ENCODE measurements at places on chromosomes 2 and 18.

DNA sequence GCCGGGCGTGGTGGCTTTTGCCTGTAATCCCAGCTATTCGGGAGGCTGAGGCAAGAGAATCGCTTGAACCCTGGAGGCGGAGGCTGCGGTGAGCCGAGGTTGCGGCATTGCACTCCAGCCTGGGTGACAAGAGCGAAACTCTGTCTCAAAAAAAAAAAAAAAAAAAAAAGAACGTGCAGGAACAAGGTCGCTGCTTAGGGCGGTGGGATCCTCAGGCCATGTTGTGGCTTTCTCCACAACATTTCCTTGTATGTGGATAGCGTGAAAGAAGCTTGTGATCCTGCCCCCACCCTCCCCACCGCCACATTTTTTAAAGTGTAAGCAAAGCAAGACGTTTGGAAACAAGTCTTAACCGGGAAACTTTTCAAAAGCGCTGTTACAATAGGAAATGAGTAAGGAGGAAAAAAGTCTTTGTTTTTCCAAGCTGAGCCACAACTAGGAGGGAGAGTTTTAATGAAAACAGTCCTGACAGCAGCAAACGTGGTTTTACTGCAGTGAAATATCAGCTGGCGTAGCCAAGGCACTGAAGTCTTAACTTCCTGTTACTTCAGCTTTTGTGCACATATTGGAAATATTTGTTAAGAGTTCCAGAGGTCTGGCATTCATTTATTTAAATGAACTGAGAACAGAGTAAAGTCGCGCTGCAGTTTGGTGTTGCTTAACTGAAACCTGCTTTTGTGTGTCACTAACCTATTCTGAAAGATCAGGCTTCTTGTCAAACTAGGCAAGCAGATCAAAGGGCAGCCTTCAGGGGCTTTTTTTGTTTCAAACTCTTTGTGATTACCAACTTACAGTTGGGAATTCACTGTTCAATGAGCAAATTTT is 3.8 kb downstream of the TGIF1 start:
- DNase-seq, result no peak

- DNase-seq, result no peak
Observed at GRCh38 chr2:54103454-54104314, 11.7 kb upstream of the ACYP2 start.

DNA sequence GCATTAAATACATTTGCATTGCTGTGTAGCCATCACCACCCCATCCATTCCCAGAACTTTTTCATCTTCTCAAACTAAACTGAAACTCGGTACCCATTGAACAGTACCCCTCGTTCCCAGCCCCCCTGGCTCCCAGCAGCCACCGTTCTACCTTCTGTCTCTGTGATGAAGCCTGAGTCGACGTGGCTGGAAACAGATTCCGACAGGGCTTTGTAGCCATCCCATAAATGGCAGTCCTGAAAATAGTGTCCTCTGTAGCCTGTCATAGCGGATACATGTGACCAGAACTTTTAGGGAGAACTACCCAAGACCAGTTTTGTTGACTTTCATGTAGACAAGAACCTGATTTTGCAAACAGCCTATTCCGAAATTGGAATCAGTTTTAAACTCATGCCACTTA is 59.1 kb downstream of the TSHZ1 start:
- DNase-seq, result no peak

GRCh38 chr18:8899000-8899399 is 193.6 kb downstream of the MTCL1 start:
- DNase-seq, result no peak

DNA sequence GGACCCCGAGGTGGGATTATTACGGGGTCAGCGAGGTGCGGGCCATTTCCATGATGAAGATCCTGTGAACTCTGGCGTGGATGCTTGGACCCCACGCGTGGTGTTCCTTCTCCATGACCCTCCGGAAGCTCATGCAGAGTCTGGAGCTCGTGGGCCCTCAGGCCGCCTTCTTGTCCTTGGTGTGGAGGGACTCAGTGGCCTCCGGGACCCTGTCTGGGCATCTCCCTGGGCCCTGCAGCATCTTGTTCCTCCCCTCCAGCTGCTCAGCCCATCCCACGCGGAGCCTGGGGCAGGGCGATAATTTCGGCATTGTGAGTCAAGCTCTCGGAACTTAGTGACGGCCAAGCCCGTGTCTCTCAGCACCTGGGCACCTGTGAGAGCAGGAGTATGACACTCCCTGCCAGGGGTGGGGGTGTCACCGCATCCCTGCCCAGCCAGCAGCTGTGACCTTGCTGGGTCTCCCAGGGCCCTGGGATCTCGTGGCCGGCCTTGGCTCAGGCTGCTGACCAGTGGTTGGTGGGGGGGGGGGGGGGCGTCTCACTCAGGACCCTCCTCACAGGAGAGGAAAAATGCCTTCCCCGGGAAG is 24.6 kb downstream of the RTP5 start:
- no peak for DNase-seq

- peak; percentile 84 for DNase-seq
Observed at GRCh38 chr18:50878345-50879301, at the start of gene ME2. Gene ME2, plus strand, starts transcription at chr18:50879118. Its CDS starts 16,703 bp downstream, at chr18:50895821.

DNA sequence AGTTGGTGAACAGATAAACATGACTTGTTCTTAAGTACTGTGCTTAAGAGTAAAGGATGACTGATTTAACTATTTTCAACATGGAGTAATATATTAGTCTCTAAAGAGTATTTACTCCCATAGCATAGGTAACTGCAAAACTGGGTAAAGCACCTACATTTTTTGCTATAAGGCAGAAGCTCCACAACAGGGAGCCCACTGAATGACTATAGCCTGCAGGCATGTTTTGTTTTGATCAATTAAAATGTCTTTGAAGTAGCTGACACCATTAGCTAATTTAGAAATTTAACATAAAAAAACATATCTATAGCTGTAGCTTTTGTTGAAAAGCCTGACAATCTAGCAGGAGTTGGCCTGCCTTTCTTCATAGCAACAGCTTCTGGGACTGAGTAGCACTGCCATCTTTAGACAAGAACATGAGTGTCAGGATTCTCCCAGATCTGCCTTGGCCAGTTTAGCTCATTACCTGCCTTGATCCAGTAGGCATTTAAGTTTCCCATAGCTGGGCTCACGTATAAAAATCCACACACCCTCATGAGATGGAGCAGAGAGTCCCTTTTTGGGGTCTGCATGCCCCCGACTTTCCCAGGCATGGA is 1935.1 kb upstream of the PIK3C3 start:
- DNase-seq, result no peak

GRCh38 chr18:56952026-56952425 is 194.9 kb upstream of the BOD1L2 start:
- no peak for DNase-seq

DNA sequence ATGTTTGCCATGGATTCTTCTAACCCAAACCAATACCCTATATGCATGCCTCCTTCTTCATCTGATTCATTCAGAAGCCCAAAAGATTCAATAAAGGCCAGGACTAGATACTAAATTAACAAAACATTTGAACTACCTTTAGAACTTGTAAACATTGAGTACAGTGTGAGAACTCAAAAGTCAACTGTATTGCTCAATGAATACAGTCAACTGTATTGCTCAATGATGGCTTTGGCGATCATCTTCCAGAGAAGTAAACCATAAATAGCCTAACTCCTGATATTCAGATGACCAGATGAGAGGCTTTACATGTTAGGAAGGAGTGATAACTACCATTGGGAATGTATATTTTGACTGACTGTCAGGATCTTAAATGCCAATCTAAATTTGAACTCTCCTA is 206.5 kb upstream of the ITGA4 start:
- no peak for DNase-seq

- no peak for DNase-seq
Observed at GRCh38 chr2:230362030-230362691, 35.2 kb downstream of the SP140L start.

DNA sequence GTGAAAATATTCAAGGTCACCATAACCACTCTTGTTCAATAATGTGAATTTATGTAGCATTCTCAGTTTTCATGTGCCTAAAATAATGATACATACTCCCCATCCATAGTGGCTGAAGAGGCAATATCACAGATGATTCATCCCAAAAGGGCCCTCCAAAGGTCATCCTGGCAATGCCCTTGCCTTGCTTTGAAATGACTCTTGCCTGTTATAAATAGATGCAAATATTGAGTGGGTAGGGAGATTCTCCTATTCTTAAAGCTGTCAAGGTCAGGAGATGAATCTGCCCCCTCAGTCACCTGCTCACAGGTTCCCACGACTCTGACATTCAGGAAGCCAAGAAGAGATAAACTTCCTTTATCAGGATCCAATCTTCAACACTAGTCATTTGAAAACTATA is 490.5 kb downstream of the TNS1 start:
- no peak for DNase-seq

GRCh38 chr2:113217455-113218282 is 43.9 kb downstream of the PSD4 start:
- DNase-seq, result no peak

DNA sequence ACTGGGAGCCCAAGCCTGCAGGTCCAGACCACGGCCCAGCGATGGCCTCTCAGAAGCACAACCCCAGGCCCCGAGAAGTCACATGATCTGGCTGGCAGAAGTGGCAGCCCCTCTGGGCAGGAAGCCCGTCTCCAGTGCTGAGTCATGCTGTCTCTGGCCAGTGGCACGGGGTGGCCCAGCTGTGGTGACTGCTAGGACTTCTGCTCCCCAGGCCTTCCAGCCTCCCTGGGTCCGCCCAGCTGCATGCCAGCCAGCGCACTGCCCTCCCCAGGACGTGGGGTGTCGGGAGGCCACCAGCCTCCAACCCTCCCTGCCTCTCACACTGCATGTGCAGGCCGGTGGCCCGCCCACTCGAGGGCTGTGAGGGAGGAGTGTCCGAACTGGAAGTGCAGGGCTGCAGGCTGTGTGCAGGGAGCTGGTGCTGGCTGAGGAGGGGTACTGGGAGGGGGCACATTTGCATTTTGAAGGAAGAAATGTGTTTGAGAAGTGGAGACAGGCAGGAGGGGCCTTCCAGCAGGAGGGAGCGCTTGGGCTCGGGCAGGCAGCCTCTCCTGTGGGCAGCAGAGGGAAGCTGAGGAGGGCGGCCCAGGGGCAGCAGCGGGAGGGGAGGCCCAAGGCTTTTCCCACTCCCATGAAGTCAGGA is 17.0 kb upstream of the HPCAL1 start:
- DNase-seq, result no peak

DNA sequence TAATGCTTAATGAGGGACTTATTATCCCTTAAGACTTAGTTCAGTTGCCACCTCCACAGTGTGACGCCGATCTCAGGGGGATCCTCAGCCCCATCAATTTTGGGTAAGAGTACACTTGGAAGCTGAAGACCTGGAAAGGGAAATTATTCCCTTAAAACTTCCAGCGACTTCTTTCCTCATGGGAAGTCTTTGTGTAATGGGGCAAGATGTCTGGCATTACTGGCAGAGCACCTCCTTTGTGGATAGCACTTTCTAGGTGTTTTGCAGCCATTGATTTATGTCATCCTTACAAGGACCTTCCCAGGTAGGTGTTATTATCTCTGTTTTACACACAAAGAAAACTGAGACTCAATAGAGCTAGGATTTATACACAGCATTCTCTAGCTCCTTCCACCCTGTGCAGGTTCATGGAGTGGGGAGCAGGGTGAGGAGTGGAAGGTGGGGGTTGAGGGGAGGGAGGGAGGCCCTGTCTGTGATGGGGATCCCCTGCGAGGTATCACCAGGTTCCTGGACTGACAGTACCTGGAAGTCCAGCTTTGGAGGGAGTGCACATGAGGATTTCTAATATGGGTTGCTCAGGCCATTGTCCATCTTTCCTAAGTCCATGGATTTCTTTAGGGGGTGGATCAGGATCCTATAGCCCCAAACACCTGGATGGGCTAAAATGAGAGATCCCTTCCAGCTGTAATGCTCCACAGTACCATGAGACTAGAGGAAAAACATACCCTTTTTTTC is 79.4 kb downstream of the MYCN start:
- no peak for DNase-seq

DNA sequence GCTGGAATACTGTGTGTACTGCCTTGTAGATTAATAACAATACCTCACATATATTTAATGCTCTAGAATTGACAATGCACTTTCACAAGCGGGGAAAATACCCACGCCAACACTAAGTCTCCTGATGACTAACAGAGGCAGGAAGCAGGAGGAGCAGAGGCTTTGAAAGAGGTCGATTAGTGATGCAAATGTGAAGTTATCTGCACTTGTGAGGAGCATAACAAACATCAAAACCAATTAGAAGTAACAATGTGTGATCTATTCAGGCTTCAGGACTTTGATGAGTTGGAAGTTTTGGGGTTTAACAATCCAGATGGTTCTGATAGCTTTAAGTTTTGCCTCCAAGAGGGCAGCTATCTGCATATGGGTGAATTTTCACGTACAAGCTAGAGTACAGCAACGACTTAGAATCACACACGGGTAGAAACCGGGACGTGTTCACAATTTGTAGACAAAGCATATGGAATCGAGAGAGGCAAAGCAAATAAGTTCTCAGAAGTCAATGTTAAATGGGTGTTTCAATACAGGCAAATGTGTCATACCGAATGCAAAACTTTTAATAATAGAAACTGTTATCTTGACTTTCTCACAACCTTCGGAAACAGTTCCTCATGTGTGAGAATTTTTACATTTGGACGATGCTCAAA is 114.5 kb downstream of the METTL8 start:
- peak; percentile 5 for DNase-seq

GRCh38 chr2:204706939-204707338 is 161.7 kb downstream of the PARD3B start:
- DNase-seq, result no peak

DNA sequence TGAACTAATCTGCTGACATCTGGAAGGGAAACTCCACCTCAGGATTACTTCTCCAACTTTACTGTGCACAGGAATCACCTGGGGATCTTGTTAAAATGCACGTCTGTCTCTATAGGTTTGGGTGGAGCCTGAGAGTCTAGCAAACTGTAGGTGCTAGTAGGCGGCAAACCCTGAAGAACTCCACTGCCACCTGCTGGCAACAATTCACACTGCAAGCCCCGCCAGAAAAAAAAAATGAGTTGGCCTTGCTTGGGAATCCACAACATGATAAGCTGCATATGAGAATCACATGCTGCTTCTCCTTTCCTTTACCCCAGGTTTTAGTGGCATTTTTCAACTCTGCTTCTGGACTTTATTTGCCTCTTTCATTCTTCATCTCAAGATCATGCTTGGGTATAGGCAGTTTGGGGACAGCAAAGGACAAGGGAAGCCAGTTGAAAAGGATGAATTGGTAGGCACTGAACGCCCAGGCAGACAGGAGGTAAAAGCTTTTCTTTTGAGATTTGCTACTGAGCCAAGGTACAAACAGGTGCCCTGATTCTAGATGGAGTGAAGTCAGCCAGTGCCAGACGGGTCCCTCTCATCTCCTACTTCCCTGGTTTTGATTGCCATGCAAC is 88.8 kb downstream of the VIT start:
- peak; percentile 40 for DNase-seq

- DNase-seq, result no peak
Observed at GRCh38 chr2:174516501-174517378, 29.9 kb upstream of the GPR155 start.
